ENCODE measurements at places on chromosomes 12 and 14.

GRCh38 chr12:89859508-89860220, 151.0 kb upstream of the ATP2B1 start:
- no peak for DNase-seq

GRCh38 chr12:2291182-2291832, 238.5 kb downstream of the CACNA1C start:
- DNase-seq, result peak; percentile 40

DNA sequence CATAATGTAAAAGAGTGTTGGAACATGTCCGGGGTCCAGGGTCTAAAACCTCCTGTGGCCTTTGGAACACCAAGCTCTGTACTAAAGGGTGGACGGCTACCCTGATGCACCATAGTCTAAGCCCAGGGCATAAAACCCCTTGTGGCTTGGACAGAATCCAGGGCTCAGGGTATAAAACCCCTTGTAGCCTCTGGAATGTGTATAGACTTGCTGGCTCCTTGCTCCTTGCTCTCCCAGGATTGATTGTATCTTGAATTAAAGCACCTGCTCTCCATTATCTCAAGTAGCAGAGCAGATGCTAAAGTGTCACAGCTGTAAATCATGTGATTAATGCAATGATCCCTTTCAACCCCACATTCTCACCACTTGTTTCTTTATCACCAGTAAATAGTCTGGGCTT, 556.5 kb downstream of the LRFN5 start:
- DNase-seq, result no peak

DNA sequence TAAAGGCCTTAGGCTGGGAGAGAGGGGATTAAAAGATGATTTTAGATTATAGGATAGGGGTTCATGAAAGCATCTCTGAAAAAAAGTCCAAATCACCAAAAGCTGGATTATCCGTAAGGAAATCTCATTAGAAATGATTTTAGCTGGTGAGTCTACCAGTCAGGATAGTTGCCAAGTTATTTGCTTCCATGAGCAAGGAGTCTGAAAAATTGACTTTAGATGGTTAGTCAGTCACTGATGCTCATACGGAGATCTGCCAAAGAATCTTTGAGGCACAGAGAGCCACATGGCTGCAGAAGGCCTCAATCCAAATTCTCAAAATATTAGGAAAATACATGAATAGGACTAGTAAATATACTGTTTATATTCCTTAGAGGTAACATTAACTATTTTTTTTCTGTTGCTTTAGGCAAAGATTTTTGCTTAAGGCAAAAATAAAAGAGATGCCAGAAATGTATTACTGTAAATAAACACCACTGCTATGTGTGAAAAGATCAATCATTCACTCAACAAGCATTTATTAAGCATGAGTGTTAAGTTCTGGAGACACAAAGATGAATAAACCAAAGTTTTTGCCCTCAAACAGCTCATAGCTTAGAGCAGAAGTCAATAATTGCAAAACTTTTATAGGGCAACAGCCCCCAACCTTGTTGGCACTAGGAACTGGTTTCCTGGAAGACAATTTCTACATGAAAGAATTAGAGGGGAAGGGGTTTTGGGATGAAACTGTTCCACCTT, 105.2 kb downstream of the BBS10 start:
- peak; percentile 37 for DNase-seq

DNA sequence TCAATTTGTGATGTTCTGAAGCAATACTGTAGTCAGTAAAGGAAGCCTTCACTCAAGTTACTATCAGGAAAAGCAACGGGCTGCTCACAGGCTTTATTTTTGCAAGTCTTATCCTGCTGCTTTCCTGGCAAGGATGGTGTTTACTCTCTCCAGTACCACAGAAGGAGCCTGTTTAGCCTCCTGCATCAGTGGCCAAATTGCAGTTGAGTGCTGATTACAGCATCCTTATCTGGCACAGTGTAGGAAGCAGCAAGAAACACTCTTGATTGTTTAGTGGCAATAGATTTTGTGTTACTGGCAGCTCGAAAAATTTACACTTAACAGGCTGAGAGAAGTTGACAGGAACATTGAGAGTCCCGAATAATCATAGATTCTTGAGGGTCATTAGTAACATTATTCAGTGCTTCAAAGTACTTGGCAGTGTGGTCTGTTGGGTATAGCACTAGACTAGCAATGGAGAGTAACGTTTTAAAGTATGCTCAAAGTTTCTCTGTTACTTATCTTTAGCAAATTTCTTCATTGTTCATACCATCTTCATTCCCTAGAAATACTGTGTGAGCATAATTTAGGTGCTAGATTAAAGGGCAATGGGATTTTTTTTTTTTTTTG, 11.7 kb downstream of the TULP3 start:
- DNase-seq, result no peak

- DNase-seq, result no peak
Observed at GRCh38 chr12:108860443-108860842, 3.1 kb upstream of the SSH1 start.

DNA sequence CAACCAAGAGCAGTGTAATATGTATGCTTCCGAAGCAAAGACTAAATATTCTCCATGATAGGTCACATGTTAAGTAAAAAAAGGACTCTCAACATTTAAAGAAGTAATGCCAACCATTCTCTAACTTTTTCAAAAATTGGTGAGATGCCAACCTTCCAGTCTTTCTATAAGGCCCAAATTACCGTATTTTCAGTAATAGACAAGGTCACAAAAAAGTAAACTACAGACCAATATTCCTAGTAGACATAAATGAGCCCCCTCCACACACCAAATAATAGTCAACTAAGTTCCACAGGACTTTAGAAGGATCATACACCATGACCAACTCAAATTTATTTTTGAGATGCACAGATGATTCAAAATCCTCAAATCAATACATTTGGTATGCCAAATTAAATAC, 867.4 kb downstream of the TMEM121 start:
- DNase-seq, result no peak
